Activated CD4-positive, alpha-beta T cell treated with anti-CD3 and anti-CD28 coated beads for 24 hours (primary cell): ENCODE measurements at places on chromosomes 6 and 20.

GRCh38 chr20:19750101-19750606 is 7.9 kb upstream of the RIN2 start:
- no peak for DNase-seq

DNA sequence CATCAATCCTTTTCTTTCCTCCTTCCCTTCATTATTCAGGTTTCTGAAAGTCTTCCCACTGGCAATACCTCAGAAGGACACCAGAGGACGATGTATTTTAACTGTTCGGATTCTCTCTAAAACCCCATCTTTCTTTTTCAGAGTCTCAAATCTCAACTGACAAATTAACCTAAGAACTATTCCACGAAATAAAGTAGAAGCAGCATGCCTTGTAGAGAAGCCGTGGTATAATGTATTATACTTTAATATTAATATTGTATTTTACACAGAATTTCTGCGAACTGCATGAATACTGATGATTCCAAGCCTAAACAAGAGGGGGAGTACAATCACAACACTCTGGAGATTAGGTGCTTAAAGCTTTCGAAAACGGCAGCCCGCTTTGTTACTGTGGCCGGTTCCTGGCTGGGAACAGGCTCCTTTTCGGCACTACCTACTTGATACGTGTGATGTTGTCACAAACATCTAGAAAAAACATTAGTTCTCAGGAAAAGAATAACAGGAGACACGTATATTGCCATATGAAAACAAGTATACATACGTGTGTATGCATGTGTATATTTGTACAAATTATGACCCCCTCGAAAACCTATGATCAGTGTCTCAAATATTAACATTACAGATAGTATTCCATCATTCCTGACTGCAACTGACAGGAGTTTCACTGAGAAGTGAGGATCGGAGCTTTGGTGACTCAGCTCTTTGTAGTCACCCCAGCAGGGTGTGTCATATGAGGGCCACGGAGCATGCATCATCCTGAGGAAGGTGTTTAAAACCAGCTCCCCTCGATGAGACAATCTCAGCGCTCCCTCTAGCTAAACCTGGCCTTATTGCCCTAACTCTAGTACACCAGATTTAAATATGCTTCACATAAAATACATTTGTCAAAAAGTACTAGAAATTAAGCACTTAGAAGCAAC is 319.7 kb upstream of the TCF21 start:
- DNase-seq: peak; percentile 36

- no peak for DNase-seq
These were observed 66.0 kb upstream of the KIF16B start for GRCh38 chr20:16639027-16639941.

GRCh38 chr6:104585646-104586045 is 274.1 kb downstream of the HACE1 start:
- DNase-seq: no peak

DNA sequence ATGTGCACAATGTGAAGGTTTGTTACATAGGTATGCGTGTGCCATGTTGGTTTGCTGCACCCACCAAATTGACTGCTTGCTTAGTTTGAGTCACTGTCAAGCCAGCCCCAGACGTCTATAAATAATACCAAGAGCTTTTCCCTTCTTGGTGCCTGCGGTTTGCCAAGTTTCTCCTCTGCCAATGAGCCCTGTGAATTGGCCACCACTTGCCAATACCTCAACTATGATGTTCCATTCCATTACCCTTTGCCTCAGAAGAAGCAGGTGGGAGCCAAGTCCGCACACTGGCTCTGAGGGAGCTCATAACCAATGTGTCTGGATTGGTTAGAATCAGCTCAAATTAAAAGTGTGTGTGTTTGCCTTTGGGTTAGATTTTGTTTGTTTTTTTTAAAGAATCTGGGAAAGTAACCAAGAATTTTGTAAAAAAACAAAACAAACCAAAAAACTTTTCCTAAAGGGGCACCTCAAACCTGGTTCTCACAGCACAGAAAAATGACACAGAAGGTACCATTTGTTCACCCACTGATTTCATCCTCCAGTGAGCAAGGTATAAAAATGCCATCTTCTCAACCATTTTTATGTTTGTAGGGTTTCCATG is 244.7 kb upstream of the PRND start:
- no peak for DNase-seq

- DNase-seq: no peak
These were observed 208.7 kb downstream of the PHF3 start for GRCh38 chr6:63844287-63844686.

DNA sequence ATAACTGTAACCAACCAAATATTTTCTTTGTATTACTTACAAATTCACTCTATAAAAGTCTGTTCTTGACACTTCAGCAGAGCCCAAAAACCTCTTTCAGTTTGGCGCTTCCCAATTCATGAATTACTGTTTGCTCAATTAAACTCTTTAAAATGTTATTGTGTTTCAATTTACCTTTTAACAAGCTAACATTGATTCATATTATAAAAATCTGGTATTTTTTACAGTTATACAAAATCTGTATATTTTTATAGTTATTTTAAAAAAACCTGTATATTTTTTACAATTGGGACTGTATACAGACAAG is 75.3 kb upstream of the E2F3 start:
- DNase-seq: no peak

- no peak for DNase-seq
These were observed 46.7 kb upstream of the IRF4 start for GRCh38 chr6:344816-345340.

DNA sequence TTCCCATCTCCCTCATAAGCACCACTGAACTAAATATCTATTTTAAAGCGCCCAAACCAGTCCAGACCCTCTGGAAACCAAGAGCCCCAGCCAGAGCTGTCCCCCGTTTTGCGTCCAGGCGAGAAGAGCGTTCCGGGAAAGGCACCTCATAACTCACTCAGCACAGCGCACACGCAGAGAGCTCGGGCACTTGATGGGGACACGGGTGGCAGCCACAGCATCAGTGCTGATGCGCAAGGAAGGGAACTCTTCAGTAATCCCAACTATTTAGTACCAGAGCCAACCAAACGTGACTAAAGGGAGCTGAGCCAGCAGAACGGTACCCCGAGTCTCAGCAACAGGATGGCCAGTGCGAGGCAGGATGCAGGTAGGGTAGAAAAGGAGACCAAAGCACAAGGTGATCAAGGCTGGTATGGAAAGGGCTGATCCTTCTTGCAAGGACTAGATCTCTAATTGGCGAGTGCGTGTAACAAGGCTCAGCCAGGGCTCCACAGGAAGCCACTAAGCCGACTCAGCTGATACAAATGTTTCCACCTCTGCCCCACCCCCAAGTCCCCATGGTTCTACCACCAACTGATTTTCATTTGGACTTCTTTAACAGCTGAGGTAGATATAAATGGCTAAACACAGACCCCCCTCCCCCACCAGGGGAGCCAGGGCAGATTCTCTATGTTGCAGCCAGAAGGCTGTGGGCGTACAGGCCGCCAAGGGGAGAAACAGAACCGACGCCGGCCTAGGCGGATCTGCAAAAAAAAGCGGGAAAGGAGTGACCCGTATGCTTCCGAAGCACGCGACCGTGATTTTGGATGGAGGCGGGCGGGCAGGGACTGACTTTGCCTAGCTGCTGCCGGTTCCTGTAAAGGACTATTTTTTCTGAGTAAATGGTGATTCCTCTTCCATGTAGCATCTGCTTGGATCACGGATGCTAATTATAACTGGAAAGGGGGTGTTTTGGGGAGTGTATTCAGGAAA is 183.5 kb upstream of the COL21A1 start:
- DNase-seq: no peak

GRCh38 chr6:151772446-151772845 is 35.0 kb upstream of the ESR1 start:
- DNase-seq: no peak

- no peak for DNase-seq
These were observed 76.5 kb downstream of the GJA10 start for GRCh38 chr6:89970609-89971337.

GRCh38 chr6:68108233-68108835 is 526.7 kb upstream of the ADGRB3 start:
- DNase-seq: no peak

DNA sequence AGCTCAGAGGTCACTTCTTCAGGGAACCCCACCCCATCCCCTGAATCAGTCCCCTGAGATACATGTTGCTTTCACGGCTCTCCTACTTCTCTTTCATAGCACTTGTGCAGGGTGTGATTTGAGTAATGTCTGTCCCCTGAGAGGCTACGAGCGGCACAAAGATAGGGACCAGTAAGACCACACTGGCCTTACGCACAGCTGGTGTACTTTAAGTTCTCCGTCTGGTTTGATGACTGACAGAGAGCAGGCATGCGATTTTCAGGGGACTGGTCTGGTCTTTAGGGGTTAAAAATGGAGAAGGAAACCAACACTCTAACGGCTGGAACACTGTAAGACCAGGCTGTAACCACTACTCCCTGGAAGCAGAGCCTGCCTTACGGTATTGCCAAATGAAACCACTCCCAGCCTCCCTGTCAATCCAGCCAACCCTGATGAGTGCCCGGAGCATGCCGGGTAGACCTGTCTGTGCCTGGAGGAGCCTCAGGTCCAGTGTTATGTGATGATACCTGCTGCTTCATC is 47.1 kb downstream of the ELMO2 start:
- no peak for DNase-seq

DNA sequence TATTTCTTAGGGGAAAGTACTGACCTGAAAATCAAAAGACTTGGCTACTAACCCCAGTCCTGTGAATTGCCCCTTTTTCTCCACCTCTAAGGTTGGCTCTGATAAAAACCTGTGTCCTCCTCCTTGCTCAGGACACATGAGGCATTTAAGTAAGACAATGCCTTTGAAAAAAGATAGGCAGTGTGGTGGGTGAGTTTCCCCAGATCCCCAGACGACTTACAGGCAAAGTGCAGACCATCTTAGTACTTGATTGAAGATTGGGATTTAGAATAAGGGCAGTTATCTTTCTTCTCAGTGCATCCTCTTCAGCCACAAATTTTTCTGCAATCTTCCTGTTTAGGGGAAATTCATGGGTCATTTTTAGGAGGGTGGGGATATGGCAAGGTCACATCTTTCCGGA is 87.8 kb downstream of the KIZ start:
- no peak for DNase-seq

DNA sequence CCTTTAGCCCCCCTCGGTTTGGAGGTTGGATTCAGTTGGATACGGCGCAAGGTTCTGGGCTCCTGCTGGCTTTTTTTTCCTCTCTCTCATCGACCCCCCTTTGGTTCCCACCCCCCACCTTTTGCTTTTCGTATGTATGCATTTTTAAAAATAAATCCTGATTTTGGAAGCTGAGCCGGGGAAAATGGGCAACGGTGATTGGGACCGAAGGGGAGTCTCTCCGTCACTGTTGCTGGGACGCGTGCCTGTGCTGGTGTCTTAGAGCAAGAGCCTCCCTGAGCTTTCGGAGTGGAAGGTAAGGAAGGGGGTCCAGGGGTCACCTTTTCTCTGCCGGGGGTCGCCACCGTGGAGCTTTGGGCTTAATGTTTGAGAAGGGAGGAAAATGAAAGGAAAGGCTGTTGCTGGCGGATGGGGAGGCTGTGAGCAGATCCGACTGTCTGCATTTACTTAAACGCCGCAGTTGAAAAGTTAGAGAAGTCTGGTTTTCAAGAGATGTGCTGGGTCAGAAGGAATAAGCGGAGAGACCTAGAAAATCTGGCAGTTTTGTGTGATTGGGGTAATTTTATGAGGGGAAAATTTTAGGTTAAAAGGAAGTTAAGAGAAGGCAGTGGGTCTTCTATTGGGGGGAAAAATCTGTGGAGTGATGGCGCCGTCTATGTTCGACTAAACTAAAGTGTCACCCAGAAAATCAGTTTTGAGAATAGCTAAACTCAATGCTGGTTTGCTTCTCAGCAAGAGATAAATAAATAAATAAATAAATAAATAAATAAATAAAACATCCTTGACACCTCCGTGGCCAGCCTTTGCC is 828 bp downstream of the ADGRB3 start:
- DNase-seq: no peak

DNA sequence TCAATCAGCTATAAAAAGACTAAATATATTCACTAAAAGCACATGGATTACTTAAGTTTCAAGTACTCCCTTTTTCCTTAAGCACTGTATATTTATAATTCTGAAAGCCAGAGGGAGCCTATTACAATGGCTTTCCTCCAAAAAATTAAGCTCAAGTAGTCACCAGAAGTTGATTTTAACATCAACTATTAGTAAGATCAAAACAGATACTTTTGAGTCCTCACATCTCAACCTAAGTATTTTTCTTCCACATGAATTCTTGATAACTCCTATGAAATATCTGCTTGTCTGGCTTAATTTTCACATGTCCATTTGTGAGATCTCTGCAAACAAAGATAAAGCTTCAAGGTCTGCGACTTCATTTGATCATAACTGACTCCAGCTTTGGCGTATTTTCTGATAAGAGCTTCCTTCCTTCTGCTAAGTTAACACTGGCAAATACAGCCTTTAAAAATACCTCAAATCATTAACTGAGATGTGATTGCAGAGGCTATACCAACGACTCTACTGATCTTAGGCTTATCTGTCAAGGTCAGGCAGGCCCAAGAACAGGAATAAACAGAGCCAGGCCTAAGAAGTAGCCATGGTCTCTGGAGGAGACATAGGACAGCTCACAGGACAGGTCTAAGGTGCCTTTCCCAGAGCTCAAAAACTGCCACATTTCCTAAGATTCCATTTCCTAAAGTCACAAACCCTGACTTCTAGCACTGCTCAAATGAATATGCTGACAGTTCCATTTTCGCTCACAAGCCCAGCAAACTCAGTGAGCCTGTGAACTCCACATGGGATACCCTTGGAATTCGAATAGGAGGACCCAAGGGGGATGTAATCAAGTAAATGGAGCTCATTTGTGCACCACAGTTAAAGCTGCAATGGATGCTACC is 10.0 kb downstream of the SNX5 start:
- DNase-seq: no peak

- no peak for DNase-seq
These were observed 132.1 kb upstream of the MOCS1 start for GRCh38 chr6:40066372-40066771.

DNA sequence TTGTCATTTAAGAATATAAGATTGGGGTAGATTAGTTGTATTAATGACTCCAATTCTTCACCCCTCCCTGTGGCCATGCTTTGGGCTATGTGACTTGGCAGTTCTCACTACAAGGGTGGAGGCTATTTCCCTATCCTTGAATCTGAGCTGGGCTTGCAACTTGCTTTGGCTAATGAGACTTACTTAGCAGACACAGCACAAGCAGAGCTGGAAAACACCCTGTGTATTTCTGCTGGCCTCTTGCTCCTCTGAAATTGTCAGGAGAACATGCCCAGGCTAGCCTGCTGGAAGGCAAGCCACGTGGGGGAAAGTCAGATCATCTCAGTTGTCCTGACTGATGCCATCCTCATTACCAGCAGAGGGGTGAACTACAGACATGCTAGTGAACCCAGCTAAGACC is 126.5 kb upstream of the HDGFL1 start:
- DNase-seq: no peak

GRCh38 chr20:49432550-49432949 is 49.9 kb downstream of the KCNB1 start:
- DNase-seq: no peak

DNA sequence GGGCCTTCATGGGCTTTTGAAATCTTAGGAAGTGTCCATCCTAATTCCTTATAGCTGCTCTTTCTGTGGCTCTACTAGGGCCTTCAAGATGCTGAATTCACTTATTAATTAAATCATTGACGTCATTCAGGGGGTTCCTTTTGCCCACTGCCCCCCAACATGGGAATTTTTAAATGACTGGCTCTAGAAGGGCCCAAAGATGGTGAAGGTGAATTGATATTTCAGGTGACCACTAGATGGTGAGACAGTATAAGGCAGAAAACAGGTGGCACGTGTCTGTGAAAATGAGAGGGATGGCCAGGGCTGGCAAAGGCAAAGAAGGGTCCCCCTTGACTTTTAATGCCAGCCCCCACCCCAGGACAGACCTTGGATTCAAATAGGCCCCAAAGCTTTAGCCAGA is 11.8 kb downstream of the GNAS start:
- DNase-seq: no peak

- DNase-seq: no peak
These were observed 26.0 kb downstream of the KLHL31 start for GRCh38 chr6:53639520-53639919.
